ENCODE measurements at places on chromosomes 13 and 19.

DNA sequence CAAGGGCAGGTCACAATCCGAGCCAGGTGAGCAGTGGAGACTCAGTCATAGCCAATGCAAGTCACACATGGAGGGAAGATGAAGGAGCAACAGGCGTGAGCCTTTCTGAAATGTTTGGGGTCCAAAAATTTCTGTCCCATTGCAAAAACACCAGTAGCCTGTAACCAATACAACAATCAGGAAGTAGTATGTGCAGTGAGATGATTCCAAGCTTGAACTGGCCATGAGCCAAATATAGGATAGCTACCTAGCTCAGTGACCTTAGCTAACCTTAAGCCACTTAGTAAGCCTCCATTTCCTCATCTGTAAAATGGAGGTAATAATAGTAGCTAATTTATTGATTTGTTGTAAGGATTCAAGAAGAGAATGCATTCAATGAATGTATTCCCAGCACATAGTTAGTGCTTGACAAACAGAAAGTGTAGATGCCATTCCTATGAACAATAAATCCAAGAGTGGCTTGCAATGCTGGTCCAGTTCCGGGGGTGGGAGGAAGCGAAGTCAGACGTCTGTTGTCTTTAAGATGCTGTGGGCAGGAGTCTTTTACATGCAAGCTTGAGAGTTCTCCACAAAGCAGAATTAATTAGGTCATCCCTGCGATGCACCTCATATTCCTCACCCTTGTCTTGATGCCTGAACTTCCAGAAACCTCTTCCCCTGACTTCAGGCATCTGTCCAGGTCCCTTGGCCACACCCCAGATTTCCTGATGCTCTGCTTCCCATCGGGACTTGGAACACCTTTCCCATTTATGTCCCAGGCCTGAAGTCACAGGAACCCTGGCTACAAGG, 195.7 kb upstream of the UBL3 start:
- no peak for DNase-seq

DNA sequence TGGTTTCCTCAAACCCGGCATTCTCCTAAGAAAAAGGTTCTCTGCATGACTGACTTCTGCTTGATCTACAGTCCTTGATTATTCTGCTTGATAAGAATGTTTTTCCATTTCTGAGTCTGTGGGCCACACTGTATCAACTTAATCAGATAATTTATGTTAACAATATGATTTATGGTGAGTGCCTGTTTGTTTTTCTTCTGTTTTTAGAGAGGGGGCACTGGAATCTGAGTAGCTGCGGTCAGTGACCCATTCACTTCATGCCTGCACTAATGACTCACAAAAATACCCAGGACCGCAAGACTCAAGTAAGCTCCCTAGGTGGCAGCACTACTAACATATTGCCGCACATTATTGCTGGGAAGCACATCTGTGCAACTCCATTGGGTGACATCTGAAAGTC, 542.3 kb upstream of the ATXN8OS start:
- DNase-seq = no peak

GRCh38 chr13:50910485-50910805, 854 bp downstream of the RNASEH2B start:
- no peak for DNase-seq

DNA sequence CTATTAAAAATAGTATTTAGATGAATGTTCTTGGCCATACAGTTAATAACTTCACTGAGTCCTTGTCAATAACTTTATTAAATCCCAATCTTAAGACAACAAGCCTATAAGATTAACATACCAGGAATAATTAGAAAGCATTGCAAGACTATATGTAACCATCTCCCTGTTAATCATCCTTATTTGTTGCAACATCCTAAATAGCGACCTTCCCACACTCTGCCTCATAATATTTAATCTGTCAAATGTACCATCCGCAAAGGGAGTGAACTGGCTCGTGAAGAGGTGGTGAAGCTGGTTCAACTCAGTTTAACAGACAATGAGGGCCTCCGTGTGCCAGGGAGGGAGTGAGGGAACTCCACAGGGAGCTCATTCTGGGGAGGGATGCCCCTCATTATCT, 33.9 kb downstream of the KL start:
- no peak for DNase-seq

DNA sequence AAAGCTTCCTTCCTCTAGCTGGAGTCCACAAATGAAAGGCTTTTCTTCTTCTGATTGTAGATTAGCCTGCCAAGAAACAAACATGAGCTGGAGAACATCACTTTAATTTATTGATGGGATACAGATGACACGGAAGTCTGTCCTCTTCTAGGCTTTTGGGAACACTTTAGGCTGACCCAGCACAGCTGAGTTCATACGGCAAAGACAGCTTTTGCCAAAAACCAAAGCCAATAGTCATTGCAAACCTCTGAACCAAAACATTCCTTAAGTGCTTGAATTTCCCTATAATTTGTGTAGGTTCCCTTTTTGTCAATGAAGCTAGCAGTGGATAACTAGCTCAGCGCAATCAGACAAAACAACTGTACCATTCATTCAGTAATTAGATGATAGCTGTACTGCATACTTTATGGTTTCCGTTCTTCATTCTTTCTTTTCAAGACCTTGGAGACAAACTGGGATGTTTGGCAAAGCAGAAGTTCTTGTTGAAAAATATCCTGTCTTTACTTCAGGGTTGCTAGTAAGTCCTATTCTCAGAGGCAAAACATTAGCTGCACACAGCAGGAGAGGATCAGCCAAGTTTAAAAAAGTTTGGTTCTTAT, 95.7 kb upstream of the SPRY2 start:
- DNase-seq = no peak

DNA sequence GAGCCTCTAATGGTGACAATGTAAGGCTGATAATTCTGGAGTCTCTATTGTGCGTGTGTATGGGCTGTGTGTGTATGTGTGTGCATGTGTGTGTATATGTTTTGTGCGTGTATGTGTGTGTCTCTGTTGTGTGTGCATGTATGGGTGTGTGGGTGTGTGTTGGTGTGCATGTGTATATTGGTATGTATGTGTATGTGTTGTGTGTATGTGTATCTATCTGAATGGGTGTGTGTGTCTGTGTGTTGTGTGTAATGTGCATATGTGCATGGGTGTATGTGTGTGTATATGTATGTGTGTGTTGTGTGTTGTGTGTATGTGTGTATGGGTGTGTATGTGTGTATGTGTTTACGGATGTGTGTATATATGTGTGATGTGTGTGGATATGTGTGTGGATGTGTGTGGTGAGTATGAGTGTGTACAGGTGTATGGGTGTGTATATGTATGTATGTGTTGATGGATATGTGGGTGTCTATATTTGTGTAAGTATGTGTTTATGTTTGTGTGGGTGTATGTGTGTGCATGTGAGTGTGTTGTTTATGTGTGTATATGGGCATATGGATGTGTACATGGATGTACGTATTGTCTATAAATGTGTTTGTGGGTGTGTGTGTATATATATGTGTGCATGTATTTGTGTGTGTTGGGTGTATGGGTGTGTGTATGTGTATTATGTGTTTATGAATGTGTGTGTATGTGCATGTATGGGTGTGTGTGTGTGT, 366.7 kb downstream of the UQCRFS1 start:
- DNase-seq = no peak

DNA sequence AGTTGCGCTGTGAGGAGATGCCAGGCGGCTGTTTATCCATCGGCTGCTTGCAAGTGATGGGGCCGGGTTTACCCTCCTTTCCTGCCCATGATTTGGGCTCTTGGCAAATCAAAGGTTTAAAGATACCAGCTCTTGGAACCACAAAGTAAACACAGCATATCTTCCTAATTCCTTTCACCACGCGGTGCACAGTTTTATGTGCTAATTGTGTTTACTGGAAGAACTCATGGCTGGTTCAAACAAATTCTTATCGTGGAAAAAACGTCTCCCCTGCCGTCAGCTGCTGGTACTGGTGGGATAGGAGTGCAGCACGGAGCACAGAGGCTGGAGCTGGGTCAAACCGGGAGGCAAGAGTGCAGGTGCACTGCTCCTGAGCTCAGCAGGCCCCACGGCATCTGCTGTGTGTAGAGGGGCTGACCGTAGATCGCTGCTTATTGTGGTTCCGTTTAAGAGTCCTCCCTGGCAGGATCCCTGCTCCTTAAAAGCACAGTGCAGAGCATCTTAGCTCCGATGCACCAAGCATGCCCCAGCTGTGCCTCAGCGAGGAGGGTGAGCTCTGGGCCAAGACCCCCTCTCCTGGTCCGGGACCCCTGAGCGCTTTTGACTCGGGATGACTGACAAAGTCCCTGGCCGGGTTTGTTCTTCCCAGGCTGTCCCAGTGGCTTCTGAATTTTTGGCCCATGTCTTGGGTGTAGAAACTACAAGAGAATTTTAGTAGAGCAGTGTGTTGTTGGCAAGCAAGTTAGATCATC, 51.3 kb upstream of the GAS6 start:
- no peak for DNase-seq

DNA sequence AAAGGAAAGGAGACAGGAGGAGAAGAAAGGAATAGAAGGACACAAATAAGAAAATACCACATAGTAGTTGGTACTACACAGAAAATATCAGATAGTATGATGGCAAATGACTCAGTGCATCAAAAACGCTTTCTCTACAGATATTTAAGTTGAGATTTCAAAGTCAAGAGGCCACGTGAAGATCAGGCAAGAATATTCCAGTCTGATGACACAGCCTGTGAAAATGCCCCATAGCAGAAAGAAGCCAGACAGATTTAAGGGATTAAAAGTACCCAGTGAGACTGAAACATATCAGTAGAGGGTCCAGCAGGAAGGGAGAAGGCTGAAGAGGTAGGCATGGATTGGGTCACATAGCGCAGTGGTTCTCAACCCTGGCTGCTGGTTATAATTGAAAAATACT, 113.7 kb downstream of the VWA8 start:
- no peak for DNase-seq

GRCh38 chr19:5948752-5949564, 29.0 kb downstream of the RANBP3 start:
- DNase-seq = no peak

DNA sequence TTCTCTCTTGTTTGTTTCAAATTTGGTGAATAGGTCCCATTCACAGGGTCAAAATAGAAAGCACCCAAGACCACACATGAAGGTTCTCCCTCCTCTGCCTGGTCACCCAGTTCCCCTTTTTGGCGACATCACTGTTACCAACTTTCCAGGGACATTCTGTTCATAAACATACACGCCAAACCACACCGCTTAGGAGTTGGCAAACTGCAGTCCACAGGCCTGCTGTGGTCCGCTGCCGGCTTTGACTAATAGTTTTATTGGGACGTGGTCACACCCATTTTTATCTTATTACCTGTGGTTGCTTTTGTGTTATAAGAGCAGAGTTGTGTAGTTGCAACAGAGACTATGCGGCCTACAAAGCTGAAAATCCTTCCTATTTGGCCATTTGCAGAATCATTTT, 24.2 kb downstream of the UHRF1 start:
- DNase-seq = no peak

- DNase-seq = no peak
These were observed 13.5 kb upstream of the ARHGAP45 start for GRCh38 chr19:1053176-1054101.

- no peak for DNase-seq
These were observed 44.8 kb downstream of the CCDC70 start for GRCh38 chr13:51906581-51906980.

DNA sequence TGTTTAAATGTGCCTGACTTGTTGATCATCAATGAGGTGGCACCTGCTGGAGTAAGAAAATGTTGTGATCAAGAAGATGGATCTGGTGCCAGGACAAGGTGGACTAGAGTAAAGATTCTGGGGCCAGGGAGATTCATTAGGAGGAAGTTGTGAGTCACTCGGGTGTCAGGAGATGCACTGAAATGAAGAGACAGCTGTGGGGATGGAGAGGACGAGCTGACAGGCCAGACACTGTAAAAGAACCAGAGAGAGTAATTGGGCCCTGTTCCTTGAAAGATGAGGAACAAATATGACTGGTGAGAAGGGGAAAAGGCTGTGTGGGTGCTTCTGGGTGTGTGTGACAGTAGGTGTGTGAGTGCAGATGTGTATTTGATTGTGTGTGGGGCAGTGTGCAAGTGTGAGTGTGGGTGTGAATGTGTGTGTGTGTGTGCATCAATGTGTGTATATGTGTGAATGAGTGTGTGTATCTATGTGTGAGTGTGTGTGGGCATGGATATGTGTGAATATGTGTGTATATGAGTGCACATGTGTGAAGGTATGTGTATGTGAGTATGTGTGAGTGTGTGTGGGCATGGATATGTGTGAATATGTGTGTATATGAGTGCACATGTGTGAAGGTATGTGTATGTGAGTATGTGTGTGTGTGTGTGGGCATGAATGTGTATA, 260.5 kb downstream of the RFC3 start:
- no peak for DNase-seq

GRCh38 chr19:44611812-44612295, 1.5 kb upstream of the IGSF23 start:
- no peak for DNase-seq

- DNase-seq = no peak
These were observed 6.4 kb upstream of the NFIC start for GRCh38 chr19:3359919-3360420.

DNA sequence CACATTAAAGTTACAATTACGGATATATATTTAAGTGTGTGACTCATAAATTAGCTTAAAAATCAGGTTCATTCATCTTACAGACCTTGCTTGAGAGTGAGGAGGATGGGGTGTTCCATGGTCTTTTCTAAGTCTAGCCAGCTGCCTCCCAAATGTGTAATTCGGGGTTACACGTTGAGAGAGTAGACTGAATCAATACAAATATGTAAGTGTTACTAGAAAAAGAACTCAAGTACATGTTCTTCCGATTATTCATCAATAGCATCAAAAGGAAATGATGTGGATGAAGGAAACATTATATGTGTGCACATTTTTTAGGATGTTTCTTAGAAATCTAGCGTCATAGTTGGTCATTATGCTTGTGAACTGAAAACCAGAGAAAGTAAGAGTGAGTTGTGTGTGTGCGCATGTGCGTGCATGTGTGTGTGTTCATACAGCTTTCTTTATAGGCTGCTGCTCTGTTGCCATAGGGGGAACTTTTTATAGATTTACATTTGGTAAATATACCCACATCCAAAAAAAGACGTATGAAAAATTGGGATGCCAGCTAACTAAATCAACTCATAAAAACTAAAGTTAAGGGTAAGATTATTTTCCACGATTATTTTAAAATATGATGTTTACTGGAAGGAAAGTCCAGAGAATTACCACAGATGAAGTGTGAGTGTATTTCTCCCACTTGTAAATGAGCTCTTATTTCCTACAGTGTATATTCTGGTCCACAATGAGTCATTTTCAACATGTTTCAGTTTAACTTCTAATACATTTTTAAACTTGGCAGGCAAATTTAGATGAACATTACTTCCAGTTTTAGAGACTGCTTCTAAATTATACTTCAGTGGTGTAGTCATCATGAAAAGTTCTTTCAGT, 82.4 kb downstream of the PIBF1 start:
- DNase-seq = no peak

- DNase-seq = no peak
These were observed 41.2 kb upstream of the TRPC4 start for GRCh38 chr13:37910790-37911189.

Data from stimulated activated CD8-positive, alpha-beta memory T cell treated with anti-CD3 and anti-CD28 coated beads, Interleukin-12 subunit alpha, Interleukin-12 subunit beta, amount 100 ng/mL, for 4 hours (primary cell).